ENCODE measurements at places on chromosomes 13 and 19.

- DNase-seq: no peak
Measured at GRCh38 chr13:38223089-38223488, 126.6 kb upstream of the UFM1 start.

DNA sequence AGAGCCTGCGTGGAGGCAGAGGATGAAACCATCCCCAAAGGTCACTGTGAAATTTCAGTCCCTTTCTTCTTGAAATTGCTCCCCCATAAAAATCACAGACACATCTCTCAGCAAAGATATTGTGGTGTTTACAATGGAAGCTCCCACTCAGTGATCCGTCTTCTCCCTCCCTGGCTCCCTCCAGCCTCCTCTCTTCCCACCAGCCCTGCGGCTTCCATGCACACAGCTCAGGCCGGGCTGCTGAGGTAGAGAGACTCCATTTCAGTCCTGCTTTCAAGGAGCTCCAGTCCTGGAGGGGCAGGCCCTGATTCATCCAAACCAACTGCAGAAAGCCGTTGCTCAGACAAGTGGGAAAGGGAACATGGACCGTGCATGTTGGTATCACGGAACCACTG lies 24.0 kb upstream of the MIER2 start:
- DNase-seq: no peak

GRCh38 chr19:15538774-15539173 lies 30.4 kb downstream of the CYP4F22 start:
- no peak for DNase-seq

- no peak for DNase-seq
Measured at GRCh38 chr19:18735324-18735723, 51.8 kb downstream of the CRTC1 start.

GRCh38 chr13:39266426-39266825 lies 228.2 kb downstream of the NHLRC3 start:
- no peak for DNase-seq

DNA sequence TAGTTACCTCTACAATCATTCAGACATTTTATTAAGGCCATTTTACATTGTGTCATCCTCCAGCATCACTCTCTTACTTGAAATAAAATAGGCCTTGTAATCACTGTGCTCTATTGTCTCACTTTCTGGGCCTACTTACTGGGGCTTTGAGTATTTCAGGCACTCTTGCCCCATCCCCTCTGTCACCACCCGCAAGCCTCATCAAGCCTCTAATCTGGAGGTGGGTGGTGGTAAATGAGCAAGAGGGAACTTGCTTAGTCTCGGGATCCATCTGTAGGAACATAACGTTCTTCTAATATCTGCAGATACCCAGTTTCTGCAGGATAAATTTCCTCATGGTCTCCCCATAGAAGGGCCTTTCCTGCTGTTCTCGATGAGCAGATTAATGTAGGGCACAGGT lies 19.4 kb upstream of the GPR18 start:
- no peak for DNase-seq

GRCh38 chr19:17721821-17722220 lies 2.5 kb downstream of the MAP1S start:
- no peak for DNase-seq

- DNase-seq: no peak
Measured at GRCh38 chr13:105670179-105670990, 865.1 kb downstream of the EFNB2 start.

DNA sequence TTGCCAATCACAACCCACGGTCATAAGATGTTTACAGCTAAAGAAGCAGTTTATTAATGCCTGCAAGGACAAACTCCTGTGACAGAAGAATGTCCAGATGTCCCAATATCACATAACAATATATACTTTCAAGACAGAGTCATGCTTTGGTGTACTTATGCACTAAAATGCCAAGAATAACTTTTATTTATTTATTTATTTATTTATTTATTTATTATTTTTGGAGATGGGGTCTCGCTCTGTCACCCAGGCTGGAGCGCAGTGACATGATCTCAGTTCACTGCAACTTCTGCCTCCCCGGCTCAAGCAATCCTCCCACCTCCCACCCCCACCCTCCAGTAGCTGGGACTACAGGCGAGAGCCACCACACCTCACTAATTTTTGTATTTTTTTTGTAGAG lies 9.1 kb downstream of the TEX101 start:
- no peak for DNase-seq

- DNase-seq: no peak
Measured at GRCh38 chr13:95698047-95698749, 21.3 kb downstream of the DNAJC3 start.

DNA sequence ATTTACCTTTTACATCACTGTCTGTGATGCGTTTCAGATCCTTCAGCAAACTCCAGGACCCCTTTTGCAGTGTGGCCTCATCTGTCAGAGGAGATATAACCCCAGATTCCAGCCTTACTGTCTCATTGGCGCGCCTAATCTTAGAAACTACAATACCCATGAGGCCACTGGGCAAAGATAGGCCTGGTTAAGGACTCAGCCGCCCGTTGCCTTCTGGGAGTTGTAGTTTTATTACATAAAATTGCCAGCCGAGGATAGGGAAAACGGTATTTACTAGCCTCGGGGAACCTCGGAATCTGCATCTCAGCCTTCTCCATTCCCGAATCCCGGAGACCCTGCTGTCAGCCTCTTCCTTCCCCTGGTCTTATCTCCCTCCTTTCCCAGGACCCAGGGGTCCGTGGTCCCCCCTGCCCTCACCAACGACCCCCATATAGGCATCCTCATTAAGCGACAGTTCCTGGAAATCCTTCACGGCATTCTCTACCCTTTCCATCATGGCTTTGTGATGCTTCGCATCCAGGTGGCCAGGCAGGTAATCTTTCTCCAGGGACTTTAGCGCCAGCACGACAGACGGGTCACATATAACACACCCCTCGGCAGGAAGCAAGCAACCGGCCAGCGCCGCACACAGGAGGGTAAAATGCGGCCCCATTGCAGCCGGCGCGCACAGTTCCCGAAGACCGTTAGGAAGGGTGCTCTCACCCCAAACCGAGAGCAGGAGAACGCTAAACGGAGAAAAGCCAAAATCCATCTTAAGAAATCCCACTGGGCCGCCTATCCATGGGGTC lies 1.3 kb downstream of the IZUMO1 start:
- peak; percentile 28 for DNase-seq

GRCh38 chr13:41588899-41589298 lies 131.5 kb downstream of the RGCC start:
- no peak for DNase-seq

GRCh38 chr13:68264692-68265091 lies 1034.6 kb upstream of the PCDH9 start:
- no peak for DNase-seq

DNA sequence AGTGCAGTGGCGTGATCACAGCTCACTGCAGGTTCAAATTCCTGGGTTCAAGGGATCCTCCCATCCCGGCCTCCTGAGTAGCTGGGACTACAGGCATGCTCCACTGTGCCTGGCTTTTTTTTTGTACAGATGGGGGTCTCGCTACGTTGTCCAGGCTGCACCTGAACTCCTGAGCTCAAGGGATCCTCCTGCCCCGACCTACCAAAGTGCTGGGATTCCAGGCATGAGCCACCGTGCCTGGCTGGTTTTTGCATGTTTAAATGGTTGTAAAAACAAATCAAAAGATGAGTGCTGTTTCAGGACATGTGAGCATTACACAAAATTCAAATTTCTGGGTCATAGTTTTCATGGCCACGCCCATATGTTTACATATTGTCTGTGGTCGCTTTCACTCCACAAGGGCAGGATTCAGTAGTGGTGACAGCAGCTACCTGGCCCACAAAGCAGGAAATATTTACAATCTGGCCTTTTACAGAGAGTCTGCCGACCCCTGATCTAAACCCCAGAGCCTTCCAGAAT lies 5.3 kb downstream of the MATK start:
- no peak for DNase-seq

- DNase-seq: no peak
Measured at GRCh38 chr13:38905861-38906260, 84.8 kb downstream of the STOML3 start.

- no peak for DNase-seq
Measured at GRCh38 chr19:7074705-7075282, 5.3 kb downstream of the ZNF557 start.

- DNase-seq: no peak
Measured at GRCh38 chr13:112648966-112649690, 40.7 kb upstream of the ATP11A start.

GRCh38 chr19:3631053-3631861 lies 4.7 kb upstream of the CACTIN start:
- DNase-seq: no peak

DNA sequence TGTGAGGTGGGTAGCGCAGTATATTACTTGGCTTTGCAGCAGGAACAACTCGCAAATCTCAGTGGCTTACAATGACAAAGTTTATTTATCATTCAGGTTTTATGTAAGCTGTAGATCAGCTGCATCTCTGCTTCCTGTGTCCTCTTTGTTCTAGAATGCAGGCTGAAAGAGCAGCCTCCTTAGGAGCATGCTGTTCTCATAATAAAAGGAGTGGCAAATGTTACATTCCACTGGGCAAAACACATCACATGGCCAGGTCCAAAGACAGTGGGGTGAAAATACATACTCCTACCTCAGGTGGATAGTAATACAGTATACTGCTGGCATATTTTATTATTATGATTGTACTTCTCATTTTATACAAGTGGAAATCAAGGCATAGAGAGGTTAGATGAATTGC lies 1.2 kb upstream of the CSNK1A1L start:
- no peak for DNase-seq

GRCh38 chr13:24307211-24308067 lies 1.9 kb upstream of the C1QTNF9 start:
- no peak for DNase-seq

DNA sequence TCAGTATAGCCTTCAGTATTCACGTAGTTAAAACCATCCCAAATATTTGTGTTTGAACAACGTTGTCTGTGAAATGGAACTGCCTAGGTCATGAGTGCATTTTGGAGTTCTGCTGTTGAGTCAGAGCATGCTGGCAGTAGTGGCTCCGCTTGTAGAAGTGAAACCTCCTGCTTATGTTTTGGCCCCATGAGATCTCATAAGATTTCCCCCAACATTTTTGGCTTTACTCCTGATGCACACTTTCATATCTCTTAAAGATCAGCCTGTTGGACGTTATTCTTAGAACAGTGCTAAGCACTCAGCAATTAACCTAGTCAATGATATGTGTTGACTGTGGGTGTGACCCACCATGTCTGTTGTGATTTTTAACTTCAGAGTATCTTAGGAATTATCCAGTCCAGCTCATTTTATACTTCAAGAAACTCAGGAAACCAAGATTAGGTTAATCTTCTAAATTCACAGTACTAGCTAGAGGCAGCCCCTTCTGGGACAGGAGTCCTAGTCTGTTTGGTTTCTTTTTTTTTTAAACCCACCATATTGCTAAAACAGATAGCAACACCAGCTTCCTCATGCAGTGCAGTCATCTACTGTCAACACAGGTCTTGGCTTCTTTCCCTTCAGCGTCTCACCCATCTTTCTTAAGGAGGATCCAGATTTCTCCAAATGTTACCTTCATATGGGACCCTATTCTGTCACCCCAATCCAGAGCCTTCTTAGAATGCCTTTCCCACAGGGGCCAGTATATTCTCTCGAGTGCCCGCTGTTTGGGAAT lies 26.2 kb downstream of the RAP2A start:
- no peak for DNase-seq

DNA sequence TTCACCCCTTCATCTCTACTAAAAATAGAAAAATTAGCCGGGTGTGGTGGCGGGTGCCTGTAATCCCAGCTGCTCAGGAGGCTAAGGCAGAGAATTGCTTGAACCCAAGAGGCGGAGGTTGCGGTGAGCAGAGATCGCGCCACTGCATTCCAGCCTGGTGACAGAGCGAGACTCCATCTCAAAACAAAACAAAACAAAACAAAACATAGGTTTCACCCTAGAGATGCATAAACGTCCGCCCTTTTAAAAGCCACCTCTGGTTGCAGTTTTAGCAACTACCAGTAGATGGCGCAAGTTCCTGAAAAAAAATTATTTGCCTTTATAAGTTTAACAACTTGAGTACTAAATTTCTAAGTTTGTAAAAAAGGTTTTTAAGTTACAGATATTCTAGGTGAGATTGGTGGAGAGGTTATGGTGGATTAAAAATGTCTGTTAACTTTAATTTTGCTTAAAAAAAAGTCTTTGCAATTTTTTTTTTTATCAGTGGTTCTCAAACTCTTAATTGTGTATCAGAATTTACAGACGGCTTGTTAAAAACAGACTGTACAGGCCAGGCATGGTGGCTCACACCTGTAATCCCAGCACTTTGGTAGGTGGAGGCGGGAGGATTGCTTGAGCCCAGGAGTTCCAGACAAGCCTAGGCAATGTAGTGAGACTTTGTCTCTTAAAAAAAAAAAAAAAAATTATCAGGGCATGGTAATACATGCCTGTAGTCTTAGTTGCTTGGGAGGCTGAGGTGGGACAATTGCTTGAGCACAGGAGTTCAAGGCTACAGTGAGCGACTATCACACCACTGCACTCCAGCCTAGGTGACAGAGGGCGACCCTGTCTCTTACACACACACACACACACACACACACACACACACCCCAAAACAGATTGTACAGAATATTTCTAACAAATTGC lies 42.1 kb downstream of the NAA16 start:
- DNase-seq: peak; percentile 9

GRCh38 chr13:94259984-94260383 lies 219.5 kb downstream of the DCT start:
- no peak for DNase-seq

DNA sequence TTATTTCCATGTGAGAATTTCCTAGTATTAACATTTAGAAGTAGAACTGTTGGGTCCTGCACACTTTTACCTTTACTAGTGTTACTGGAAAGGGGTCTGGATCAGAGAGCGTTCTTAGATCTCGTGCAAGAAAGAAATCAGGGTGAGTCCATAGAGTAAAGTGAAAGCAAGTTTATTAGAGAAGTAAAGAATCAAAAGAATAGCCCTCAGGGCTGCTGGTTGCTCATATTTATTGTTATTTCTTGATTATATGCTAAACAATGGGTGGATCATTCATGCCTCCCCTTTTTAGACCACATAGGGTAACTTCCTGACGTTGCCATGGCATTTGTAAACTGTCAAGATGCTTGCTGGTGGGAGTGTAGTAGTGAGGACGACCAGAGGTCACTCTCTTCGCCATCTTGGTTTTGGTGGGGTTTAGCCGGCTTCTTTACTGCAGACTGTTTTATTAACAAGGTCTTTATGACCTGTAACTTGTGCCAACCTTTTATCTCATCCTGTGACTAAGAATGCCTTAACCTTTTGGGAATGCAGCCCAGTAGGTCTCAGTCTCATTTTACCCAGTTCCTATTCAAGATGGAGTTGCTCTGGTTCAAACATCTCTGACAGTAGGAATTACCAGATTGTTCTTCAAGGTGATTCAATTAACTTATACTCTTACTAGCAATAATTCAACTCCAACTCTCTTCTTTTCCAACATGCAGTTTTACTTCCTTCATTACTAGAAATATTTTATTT lies 27.4 kb downstream of the NDFIP2 start:
- DNase-seq: no peak

- no peak for DNase-seq
Measured at GRCh38 chr13:42401376-42401775, 129.4 kb downstream of the AKAP11 start.

GRCh38 chr13:95800436-95800835 lies 123.5 kb downstream of the DNAJC3 start:
- no peak for DNase-seq

GRCh38 chr19:19276851-19277250 lies 3.8 kb upstream of the TM6SF2 start:
- no peak for DNase-seq

Measured in stimulated activated CD8-positive, alpha-beta memory T cell treated with anti-CD3 and anti-CD28 coated beads, Interleukin-4, amount 100 ng/mL, for 24 hours (primary cell).